Pons (tissue), 1 donor: ENCODE measurements at places on chromosomes 5 and 9.

- no peak for DNase-seq
Observed at GRCh38 chr5:79642210-79642609, 30.0 kb downstream of the TENT2 start.

- no peak for DNase-seq
Observed at GRCh38 chr9:111350556-111350955, 20.5 kb upstream of the OR2K2 start.

GRCh38 chr5:180053061-180053602 is 18.4 kb downstream of the RNF130 start:
- DNase-seq, result no peak

DNA sequence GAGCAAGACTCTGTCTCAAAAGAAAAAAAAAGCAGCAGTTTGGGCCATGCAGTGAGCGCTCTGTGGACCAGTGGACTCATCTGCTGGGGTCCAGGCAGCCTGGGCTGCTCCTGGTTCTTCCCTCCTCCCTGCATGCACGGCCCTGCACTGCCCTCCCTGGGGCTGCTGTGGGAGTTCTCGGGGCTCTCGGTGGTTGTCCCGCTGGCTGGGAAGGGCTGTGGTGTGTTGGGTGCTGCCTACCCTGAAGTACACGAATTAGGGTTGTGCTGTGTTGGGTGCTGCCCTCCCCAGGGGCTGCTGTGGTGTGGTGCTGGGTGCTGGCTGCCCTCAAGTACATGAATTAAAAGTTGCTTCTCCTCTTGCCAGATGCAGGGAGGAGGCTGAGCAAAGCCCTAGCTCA is 18.3 kb upstream of the CLPTM1L start:
- no peak for DNase-seq

DNA sequence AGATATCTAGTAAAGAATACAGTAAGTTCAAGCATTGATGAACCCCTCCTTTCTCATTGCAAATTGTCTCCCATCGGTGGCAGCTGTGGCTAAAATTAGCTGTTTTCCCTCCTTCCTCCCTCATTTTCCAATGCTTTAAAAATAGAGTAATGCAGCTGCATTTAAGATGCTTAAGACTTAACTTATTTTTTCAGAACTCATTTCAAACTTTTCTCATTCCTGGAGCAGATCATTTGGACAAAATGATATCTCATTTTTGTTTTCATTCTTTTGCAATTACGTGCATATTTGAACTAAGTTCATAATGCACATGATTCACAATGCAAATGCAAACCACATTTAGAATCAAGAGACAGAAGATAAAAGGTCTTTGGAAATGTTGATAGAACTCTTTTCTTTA is 14.6 kb downstream of the HSPB3 start:
- no peak for DNase-seq

DNA sequence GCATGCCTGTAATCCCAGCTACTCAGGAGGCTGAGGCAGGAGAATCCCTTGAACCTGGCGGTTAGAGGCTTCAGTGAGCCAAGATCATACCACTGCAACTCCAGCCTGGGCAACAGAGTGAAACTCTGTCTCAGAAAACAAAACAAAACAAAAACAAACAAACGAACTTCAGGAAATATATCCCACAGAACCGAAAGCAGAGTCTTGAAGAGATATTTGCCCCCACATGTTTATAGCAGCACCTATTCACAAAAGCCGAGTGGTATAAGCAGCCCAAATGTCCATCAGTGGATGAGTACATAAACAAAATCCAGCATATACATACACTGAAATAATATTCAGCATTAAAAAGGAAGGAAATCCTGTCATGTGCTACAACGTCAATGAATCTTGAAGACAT is 57.6 kb upstream of the GRIN3A start:
- no peak for DNase-seq

DNA sequence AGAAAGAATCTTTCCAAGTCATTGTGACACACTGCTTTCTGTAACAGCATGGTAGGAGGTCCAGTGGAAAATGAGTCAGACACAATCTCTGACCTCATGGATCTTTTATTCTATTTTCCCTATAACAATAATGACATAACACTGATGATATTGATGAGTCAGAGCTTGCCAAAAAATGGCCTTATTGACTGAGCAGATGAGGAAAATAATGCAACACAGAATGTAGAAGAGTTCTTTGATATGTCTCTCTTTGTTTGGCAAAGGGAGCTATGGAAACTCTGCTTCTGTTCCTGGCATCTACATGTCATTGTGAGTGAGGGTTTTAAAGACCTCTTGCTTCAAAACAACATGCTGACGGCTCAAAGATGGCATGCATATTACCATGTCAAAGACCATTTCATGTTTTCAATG is 443.1 kb upstream of the ZNF608 start:
- DNase-seq, result no peak

GRCh38 chr9:134707031-134707680 is 65.6 kb downstream of the COL5A1 start:
- no peak for DNase-seq

DNA sequence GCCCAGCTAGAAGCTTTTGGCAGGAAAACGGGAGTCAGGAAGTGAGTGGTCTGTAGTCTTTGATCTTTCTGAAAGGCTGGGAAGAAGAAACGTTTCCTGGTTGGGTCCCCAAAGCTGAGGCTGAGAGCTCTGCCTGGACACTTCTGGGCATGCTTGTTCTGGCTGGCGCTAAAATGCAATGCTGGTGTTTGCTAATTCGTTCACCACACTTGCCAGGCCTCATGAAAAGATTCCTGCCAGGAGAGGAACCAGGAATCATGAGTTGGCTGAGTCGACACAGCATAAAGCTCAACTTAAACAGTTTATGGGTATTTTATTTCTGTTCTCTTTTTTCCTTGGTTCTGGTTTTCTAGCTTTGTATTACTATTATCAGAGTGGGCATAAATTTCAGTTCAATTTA is 10.7 kb upstream of the PTGR1 start:
- no peak for DNase-seq

GRCh38 chr9:132238026-132238972 is 76.4 kb downstream of the NTNG2 start:
- DNase-seq, result no peak

DNA sequence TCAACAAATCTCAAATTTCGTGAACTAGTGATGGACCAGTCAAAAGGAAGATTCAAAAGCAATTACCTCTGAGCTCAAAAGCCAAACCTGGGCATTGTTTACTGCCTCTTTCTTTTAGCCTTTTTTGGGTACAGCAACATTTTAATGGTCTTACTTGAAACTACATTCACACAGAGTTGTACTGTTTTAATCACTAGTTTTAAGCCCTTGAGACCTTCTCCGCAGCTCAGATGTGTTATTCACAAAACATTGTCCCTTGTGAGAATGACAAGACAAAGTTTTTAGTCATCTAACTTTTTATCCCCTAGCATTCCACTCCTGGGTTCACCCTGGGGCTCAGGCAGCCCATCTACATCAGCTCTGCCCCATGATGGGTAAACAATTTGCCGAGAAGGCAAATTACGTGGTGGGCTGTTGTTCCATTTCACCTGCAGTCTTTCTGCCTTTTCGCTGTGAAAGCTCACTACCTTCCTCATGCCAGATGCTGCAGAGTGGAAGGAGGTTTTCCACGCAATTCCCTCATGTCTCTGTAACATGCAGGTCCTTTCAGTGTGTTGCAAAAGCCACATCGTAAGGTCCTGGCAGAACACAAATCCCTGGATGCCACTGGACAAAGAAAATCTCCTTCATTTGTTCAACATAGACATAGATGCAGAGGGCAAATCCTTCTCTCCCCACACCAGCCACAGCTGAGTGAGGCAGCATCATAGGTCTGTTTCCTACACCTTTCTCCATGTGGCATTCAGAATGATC is 175.7 kb downstream of the EBF1 start:
- DNase-seq, result no peak

GRCh38 chr9:97039514-97039860 is 545 bp upstream of the CTSV start:
- DNase-seq, result no peak

- no peak for DNase-seq
Observed at GRCh38 chr9:93950619-93951601, 4.2 kb downstream of the BARX1 start.

- peak; percentile 59 for DNase-seq
Observed at GRCh38 chr9:122991370-122991830, 42.1 kb upstream of the GPR21 start.

DNA sequence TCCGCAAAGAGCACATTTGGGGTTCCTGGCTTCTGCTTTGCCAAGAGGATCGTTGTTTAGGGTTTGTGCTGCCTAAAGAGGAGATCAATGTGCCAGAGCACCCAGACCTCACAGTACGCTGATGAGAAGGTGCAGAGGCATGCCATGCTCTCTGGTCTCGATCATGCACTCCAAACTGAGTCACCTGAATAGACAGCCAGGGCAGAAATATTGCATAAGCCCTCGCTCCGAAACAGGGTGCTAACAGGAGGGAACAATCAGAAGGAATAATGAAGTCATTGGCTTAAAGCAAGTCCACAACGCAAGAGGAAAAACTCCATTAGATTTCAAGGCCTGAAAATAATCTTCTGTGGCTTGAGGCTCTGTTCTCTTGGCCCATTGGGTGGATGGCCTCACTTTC is 124.3 kb downstream of the GCNT1 start:
- no peak for DNase-seq

GRCh38 chr5:168329302-168329701 is 37.9 kb downstream of the WWC1 start:
- no peak for DNase-seq

GRCh38 chr5:66558560-66558959 is 37.6 kb upstream of the MAST4 start:
- DNase-seq, result no peak

DNA sequence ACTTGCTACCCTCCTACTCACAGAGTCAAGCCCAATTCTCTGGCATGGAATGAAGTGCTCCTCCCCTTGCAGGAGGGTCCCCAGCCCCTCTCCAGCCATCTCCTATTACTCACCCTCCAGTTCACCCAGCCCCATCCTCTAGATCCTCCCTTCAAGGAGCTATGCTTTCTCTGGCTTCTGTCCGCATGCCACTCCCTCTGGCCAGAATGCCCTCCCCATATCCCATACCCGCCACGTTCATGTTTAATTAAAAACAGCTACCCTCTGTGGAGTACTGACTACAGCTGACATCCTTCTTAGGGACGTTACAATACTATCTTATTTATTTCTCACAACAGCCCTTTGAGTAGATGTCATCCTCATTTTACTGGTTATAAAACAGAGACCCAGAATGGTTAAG is 3.0 kb downstream of the F2R start:
- no peak for DNase-seq

DNA sequence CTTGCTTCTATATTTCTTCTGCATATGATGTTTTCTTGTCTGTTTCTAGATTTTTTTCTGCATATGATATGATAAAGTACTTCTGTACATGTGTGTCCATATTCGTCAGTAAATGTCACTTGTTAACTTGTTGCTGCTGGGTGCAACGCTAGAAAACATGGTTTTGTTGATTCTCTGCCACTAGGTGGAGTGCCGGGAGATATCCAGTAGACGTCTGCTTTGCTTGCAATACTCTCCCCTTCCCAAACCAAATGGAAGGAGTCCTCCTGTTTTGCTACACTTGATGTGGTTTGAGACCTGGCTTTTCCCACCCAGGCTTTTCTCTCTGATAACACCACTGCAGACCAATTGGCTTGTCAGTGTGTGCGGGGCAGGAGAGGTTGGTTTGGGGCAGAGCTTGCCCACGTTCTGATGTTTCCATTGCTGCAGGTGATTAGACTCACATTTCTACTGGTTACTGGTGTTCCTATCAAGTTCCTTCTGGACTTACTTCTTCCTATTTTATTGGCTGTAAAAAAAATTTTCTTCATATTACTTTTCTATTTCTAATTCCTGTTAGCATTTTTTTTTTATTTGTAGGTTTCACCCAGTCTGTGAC is 900.0 kb upstream of the CDH10 start:
- DNase-seq, result peak; percentile 32

DNA sequence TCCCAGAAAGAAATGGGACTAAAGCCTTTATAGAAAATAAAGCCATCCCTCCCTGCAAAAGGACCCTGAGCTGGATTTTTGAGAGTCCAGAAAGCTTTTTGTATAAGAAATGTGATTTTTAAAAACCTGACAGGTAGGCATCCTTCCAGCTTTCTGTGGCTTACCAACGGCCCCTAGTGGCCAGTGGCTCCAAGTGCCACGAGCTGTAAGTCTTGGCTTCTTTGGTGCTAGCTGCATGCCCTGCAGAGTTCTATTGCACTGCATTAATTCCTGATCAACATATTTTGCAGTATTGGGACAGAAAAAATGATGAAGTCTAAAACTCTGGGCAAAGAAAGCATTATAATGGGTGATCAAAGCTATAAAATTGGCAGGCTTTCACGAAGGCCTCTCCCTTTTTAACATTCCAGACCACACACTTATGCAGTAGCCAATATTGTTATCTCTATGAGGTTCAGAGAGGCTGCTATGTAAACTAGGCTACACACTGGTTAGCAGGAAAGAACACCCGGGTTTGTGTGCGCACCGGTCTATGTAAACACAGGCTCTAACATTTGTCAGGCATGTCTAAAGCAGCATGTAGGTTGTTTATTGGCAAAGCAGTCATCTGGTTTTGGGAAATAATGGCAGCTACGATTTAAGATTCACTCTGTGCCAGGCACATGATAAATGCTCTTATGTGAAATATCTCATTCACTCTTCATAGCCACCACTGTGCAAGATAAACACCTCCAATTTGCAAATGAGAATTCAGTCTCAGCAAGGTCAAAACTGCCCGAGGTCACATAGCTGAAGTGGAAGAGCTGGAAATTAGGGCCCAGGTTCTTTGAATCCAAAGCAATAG is 55.2 kb downstream of the NMUR2 start:
- peak; percentile 64 for DNase-seq

- DNase-seq, result peak; percentile 81
Observed at GRCh38 chr9:36407122-36407723, 7.2 kb upstream of the RNF38 start.

DNA sequence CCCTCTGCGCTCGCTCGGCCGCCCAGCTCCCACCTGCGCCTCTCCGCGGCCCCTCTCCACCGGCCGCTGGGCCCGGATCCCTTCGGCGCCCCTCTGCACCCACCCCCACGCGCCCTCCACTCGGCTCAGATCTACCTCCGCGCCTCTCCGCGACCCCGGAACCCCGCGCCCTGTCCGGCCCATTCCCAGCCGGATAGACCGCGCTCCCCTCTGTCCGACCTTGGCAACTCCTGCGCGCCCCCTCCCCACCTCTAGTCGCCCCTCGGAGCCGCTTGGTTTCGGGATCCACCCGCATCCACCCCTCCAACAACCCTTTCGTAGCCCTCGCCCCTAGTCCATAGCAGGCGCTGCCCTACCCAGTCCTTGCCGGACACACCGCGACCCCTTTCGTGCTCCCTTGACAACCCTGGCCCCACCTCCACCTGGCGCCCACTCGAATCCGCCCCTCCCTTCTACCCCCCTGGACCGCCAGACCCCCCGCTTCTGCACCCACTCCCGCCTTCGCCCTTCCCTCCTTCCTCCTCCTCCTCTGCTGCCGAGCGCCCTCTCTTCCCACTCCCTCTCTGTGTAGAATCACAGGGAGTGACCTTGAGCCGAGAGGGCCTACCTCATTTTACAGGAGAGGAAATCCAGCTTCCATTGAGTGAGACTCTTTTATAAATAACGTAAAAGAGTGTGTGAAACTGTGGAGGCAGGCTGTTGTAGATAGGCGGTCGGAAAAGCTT is 525 bp upstream of the AK3 start:
- peak; percentile 56 for DNase-seq
